NCI-H2227 treated with DMSO at 0.1 percent for 48 hours (cell line): ENCODE measurements at places on chromosomes 2 and 18.

- DNase-seq = no peak
These were observed 55.4 kb upstream of the THOC1 start for GRCh38 chr18:323253-323622.

DNA sequence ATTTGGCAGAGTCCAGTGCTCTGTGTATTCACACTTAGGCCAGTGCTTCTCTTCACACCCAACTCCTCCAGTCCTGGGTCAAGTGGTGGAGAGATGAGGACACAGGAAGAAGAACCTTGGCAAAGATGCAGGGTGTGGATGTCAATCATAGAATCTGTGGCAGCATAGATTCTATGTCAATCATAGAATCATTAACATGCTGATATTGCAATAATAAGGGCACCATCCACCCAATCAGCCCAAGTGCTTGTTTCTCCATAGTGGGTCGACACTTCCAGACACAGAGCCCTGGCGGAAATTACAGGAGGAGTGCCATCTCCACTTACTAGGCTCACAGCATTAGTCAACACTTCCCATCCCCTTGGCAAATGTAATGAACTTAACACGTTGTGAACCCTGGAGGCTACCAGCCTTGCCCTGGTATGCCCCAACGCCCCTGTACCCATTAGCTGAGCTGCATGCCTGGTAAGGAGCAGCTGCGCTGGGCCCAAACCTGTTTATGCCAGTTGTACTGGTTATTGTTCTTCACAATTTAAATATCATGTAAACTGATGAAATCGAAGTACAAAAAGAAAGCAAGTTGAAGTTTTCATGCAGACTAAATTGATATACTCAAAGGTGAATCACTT is 161.5 kb upstream of the SMAD2 start:
- no peak for DNase-seq

- no peak for DNase-seq
These were observed 283.3 kb downstream of the AFF3 start for GRCh38 chr2:99858951-99859596.

DNA sequence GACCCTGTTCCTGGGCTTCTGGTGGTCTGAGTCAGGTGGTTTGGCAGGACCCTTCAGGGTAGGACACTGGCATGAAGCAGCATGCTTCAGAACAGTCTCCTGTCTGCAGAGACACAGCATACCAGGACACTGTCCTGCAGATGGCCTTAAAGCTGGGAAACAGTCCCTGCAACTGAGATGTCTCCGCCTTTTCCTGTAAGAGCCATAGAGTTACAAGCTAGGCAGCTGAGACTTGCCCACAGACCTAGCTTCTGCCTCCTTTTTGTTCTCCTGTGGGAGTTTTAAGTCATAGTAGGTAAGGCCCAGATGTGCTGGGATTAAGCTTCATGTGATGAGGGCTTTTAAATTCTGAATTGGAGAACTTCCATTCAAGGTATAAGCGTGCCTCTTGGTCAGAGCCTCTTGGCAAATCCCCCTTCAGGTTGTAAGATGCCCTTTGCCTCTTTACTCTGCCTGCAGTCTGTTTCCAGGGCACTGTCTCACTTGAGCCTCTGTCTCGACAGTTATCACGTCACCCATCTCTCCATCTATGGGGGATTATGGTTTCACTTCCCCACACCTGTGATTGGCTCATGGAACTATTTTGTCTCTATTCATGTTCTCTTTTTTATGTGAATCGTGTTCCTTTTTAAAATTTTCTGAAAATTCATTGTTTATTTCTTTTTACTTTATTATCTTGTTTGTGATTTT is 51.8 kb downstream of the COA5 start:
- DNase-seq = no peak

DNA sequence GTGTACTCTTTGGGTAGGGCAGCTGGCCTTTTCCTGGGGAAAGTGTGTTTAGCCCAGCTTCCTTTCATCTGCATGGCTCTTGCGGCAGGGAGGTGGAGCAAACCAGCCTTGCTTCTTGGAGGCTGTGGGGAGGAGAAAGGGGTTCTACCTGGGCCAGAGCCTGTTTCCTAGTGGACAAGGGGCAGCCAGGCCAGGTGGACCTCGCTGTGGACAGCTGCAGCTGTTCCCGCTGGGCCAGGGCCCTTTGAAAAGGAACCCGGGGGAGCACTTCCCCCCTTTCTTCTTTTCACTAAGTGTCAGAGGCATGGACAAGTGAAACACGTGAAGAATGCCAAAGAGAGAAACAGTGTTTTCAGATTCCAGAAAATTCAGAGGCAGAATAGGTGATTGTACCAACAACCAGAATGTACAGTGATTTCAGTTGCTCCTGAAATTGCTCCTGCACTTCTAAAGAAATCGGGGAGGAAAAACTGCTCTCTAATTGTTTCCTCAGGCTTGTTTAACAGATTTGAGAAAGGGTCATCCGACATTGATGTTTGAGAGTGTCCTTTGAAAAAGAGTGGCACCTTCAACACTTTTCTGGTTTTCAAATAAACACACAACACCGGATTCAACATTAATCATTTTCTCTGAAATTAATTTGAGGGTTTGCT is 3.9 kb downstream of the GLI2 start:
- DNase-seq = no peak

- DNase-seq = no peak
These were observed 130.4 kb downstream of the CTIF start for GRCh38 chr18:48669180-48669675.

DNA sequence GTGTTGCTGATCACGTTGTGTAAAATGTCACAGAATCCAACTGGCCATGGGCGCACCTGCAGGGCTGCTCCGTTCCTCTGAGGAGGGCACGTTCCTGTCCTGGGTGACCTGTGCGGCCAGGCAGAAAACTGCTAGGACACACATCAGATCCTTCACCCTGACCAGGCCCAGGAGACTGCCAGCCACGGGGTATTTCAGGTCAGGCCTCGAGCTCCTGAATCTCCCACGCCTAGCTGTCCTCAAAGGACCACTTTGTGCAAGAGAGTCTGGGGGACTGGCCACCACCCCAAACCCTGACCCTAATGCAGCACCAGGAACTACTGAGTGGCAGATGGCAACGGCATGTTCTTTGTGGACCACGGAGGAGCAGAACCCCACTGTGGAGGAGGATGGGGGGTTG is 11.1 kb downstream of the PRLH start:
- no peak for DNase-seq

GRCh38 chr18:1559563-1559962 is 654.9 kb downstream of the ADCYAP1 start:
- no peak for DNase-seq

DNA sequence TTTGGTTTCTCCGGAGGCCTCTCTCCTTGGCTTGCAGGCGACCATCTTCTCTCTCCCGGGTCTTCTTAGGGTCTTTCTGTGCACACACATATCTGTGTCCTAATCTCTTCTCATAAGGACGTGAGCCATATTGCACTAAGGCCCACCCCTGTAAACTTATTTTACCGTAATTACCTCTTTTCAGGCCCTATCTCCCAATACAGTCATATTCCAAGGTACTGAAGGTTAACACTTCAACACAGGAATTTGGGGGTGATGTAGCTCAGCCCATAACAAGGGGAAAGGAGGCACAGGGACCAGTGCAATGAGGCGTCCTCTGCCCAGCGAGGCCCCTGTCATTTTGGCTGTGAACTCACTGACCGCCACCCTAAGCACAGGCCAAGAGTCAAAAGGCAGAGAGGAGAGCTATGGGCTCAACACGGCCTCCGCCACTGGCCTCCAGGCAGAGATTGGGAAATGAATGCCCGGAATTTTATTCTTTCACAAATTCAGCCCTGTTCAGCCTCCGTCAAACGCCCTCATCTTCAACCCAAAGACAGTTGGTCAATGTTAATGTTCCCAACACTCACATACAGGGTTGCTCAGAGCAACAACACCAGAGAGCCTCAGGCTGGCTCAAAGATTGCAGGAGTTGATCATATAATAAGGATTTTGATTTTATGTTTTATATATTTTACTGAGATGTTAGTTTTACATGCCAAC is 15.9 kb upstream of the NMUR1 start:
- DNase-seq = no peak

- no peak for DNase-seq
These were observed 34.3 kb downstream of the LPIN2 start for GRCh38 chr18:2978661-2979106.

DNA sequence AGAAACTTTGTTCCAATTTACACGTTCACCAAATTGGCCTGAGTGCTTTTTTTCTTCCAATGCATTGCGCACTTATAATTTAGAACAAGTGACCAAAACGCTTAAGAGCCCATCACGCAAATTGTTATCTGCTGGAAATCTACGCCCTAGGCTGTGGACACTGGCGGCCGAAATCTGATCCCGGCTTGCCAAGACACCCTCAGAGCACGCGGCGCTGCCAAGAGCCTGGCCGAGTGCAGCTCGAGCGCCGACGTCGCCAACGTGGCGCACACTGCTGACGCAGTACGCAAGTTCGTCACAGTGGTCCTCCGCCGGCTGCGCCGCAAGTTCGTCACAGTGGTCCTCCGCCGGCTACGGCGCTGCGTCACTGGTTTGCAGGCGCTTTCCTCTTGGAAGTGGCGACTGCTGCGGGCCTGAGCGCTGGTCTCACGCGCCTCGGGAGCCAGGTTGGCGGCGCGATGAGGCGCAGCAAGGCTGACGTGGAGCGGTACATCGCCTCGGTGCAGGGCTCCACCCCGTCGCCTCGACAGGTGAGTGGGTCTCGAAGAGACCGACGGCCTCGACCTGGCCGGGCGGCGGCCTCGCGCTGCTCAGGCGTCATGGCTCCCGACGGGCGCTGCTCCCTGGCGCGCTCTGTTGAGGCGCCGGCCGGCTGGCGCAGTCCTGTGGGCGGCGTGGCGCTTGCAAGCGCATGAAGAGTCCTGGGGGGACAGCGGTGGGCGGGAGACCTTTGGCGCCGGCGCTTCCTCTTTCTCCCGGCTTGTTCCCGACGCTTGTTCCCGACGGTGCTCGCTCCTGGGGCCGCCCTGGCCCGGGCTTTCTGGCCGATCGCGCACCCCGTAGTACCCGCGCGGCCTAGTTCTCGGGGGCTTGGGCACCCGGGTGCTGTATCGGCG is at the start of gene RANBP2:
RANBP2 (plus strand) TSS at position 334 of the 896 bp plus-strand sequence; CDS start at position 459, 125 bp downstream.
- peak; percentile 96 for DNase-seq

- DNase-seq = no peak
These were observed 22.0 kb upstream of the FZD5 start for GRCh38 chr2:207791579-207792243.

DNA sequence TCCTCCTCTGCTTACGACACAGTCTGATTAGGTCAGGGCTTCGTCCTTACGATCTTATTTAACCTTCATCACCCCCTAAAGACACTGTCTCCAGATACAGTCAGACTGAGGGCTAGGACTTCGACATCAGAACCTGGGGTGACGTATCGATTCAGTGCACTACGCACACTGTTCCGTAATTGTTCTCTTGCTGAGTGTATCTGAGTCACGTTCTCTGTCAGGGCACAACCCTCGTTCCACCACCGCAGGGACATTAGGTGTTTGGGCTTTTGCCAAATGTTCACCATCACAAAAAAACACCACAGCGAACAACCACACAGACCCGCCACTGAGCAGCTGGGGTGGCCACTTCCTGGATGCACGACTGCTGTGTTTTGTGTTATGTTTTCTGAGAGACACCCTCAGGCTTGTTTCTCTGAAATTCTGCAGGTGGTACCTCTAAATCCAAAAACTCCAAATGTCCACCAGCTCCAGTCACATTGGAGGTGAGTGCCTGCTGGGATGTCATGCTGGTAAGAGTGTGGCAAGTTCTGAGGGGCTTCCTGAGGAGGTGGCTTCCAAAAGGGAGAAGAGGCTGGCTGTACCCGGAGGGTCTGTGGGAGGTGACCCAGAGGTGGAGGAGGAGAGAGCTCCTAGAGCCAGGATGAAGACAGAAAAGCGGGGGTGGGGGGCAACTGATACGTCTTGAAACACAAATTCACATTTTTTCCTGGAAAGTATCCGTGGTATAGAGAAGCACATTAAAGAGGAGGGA is 66.6 kb downstream of the ADNP2 start:
- DNase-seq = no peak

DNA sequence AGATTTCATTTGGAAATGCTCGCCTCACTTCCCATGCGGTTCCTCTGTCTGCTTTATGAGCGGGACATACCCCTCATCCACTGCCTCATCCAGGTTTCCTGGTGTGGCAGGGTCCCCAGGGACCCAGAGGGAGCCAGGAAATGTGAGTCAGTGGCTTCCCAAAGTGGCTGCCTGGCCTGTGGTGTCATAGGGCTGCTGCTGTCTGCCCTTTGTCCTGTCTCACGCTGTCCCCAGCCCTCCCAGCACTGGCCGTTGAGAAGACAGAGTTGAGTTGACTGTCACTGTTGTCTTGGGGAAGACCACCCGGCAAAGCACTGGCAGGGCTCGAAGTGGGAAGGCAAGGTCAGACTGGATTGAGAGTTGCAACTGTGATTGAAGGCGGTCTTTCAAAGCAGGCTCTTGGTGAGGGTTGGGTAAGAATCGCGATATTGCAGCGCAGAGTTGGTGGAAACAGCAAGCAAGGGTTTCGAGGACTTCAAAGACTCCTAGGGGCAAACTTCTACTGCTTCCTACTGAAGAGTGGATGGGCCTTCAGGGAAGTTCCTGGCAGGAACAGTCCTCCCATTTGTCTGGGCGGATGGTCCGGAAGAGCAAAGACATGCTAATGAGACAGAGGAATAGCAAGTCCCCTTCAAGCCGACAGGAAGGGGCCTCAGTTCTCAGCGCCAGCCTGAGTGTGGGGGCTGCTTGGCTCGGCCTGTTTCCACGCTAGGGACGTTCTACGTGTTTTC is 33.9 kb downstream of the RAB31 start:
- DNase-seq = no peak

GRCh38 chr2:203737360-203737759 is 30.9 kb downstream of the CD28 start:
- DNase-seq = no peak

GRCh38 chr2:5561006-5561405 is 131.2 kb upstream of the SOX11 start:
- no peak for DNase-seq

DNA sequence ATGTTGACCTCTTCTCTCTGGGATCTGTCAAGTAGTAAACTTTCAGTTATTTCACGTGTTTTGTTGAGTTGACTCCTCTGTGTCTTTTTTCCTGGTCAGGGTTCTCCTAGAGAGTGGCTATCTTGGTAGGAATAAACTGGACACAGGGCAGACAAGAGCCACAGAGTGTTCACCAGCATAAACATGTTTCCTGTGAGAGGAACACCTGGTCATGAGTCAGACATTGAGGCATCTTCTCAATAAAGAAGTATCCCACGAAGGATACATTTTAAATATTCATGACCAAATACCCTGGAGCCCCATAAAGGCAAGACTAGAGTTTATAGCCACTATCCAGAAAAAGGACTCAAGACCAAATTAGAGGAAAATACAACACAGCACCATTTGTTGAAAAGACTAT is 269.7 kb upstream of the ZNF521 start:
- DNase-seq = no peak
